ENCODE measurements at places on chromosomes 7 and 10.

- no peak for DNase-seq
Measured at GRCh38 chr10:83373671-83374070, 765.6 kb upstream of the GHITM start.

DNA sequence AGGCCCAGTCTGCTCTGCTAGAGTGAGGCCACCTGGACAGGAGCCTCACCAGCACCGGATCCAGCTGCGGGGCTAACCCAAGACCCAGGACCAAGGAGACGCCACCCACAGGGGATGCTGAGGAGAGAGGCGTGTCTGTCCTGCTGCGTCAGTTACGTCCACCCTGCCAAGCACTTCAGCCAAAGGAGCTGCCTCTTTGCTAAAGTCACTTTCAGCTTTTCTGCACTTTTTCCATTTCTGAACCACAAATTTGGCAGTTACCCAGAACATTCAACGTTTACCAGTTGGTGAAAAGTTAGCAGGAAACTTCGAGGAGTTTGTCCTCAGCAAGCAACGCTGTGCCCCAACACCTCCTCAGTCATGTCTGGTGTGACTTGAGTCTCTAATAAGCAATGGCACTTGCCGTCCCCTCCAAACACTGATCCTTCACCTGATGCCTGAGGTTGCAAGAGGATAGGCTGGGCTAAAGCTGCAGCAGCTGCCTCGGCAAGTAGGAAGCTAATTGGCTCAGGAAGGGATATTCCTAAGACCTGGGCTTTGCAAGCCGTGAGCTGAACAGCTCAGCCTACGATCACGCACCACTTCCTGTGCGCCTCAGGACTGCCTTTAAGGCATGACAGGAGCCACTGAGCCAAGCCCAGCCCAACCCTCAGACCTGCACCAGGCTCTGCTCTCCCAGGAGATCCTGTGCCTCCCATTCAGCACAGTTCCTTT, 40.1 kb downstream of the KCNH2 start:
- DNase-seq, result no peak

GRCh38 chr10:118963341-118963740, 66.2 kb upstream of the NANOS1 start:
- no peak for DNase-seq

- no peak for DNase-seq
Measured at GRCh38 chr7:53642361-53642760, 606.9 kb downstream of the POM121L12 start.

GRCh38 chr7:151311294-151311864, 30.2 kb upstream of the NUB1 start:
- DNase-seq, result no peak

DNA sequence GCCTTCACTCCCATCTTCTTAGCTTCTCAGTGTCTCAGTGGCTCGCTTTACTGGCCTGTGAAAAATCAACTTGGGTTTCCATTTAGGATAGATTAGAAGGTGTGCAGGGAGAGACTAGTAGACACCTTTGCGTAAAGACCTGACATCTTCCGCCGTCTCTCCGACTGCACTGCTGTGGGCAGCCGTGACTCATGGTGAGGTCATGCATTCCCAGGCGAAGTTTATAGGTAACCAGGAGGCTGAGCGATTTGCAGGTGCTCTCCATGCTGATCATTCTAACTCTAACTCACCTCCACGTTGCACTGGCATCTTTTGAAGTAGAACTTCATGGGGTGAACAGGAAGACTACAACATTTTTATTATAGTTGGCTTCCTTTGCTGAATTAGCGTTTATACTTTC, 68.0 kb upstream of the ZNF438 start:
- no peak for DNase-seq

DNA sequence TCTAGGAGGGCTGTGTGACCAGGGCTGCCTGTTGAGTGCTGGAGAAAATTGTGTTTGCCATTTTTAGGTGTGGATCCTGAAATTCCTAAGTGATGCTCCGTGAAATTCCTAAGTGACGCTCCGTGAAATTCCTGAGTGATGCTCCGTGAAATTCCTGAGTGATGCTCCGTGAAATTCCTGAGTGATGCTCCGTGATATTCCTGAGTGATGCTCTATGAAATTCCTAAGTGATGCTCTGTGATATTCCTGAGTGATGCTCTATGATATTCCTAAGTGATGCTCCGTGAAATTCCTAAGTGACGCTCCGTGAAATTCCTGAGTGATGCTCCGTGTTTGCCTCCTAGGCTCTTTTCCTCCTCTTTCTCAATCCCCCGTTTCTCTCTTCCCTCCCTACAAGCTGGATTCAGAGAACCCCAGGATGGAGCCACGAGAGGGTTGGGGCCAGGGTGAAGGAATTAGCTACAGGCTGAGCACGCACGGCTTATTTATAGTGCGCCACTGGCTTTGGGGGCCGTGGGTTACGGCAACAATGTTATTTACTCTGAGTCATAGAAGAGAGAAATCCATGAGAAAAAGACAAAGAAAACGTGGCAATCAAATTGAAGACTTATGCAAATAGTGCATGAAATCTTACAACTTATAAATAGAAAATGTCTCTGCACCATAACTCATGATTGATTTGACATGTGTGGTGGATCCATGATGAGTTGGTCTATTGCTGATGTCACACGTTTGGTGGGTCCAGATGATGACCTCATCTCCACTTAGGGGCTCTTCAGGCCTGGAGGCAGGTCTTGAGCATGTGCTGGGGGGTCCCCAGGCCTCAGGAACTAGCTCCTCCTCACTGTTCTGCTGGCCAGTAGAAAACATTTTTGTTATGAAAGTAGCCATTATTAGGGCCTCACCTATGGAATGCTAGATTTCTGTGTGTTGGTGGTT, 224.6 kb downstream of the WDR37 start:
- no peak for DNase-seq

GRCh38 chr10:93277360-93277759, 203.7 kb downstream of the CYP26A1 start:
- DNase-seq, result no peak

DNA sequence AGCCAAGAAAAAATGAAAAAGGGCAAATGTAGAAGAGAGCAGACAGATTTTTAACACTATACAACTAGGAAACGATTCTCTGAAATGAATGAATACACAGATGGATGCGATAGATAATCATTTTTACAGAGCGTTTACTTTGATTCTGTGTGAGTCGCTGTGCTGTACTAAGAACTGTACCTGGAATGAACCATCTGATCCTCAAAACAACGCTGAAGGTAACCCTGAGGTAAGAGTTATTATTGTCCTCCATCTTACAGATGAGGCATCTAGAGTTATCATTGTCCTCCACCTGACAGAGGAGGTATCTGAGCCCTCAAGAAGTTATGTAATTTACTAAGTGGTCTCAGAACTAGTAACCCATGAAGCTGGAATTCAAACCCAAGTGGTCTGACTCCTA, 80.2 kb downstream of the CHCHD3 start:
- no peak for DNase-seq

- no peak for DNase-seq
Measured at GRCh38 chr10:43125274-43125845, 12.9 kb upstream of the CSGALNACT2 start.

- DNase-seq, result no peak
Measured at GRCh38 chr10:132645630-132646442, 108.2 kb downstream of the INPP5A start.

GRCh38 chr7:140316165-140316661, 82.1 kb downstream of the SLC37A3 start:
- no peak for DNase-seq

DNA sequence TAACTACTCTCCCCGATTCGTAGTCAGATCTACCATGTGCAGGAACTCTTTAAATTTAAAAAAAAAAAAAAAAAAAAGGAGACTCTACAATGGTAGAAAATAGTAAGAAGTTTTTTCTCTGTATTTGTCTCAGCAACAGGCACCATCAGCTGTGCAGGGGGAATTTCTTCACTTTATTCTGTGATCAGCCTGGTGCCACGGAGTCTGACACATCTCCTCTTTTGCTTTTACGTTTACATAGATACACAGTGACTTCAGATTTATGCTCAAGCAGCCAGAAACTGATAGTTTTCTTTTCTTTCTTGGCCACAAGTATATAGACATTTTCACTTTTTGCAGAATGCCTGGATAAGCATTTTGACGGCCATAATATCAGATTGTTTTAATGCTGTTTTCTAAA, 190.6 kb upstream of the AKR1E2 start:
- DNase-seq, result no peak

DNA sequence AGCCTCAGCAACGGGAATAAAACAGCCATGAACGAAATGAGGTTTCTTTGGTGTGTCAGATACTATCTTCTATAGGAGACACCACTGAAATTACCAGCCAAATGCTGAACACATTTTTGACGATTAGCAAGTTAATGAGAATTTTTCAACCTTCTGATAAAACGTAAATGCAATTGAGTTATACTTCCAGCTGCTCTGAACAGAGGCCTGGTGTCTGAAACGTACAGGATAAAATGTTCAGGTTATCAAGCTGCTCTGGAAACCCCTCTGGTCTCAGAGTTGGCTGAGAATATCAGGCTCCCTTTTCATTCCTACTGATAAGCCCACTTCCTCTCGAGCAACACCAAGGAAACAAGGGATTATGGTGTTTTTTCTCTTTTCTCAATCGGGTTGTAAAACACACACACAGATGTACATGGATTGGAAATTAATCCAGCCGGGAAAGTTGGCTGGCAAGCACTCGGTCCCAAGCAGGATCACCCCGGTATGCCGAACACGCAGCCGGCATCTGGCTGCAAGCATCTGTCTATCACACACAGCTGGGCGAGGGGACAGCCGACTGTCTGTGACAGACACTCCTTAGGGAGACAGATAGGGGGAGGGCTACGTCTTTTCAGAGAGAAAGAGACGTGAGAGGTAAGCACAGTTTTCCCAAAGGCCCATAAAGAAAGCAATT, 171.8 kb downstream of the PRKAG2 start:
- DNase-seq, result no peak

GRCh38 chr10:6202098-6202683, 541 bp upstream of the PFKFB3 start:
- DNase-seq, result no peak

GRCh38 chr10:64881257-64881656, 1360.1 kb downstream of the REEP3 start:
- no peak for DNase-seq

DNA sequence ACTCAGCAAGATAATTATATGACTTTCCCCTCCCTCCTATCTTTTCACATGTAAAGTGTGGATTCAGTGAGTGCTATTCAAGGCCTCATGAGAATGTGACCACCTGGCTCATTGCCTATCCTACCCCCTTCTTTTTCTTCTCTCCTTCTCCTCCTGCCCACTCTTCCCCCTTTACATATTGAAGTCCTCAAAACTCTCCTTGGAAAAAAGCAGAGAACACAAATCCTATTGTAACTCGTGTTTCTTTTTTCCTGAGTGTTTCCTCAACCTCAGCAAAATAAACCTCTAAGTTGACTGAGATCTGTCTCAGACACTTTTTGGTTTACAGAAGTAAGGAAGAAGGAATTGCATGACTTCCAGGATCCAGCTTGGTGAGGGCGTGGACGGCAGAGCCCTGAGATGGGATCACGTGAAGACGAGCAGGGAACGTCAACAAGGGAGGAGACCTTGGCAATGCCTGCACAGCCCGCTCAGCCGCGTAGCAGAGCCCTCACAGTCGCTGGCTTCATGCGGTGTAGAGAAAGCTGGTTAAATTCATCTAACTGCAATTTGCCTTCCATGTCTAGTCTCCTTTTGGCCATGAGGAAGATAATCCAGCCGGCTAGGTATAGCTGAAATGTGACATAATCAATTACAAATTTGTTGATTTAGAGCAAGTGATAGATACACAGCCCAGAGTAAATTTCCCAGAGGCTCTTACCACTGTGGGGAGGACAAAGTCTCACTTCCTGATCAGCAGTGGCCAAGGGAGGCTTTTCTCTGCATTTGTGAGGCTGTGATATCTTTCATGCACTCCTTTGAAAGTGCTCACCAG, 75.7 kb downstream of the LYZL2 start:
- no peak for DNase-seq

DNA sequence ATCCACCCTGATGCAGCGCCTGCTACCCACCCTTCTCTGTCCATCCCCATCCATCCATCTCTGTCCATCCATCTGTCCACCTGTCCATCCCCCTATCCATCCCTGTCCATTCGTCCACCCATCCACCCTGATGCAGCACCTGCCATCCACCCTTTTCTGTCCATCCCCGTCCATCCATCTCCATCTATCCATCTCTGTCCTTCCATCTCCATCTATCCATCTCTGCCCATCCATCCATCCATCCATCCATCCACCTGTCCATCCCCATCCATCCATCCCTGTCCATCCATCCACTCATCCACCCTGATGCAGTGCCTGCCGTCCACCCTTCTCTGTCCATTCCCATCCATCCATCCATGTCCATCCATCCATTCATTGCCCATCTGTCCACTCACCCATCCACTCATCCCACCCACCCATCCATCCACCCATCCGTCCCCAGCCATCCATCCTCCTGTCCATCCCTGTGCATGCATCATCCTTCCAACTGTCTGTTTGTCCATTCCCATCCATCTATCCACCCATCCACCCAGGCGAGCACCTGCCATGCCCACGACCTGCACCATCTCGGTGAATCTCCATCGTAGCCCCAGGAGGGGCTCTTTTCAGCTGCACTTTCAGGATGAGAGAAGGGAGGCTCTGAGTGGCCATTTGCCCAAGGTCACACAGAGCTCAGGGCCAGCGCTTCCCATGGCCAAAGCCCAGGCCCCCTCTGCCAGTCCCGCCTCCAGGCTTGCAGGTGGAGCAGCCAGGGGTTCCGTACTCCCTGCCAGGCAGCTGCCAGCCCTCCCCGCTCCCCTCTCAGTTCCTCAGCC, 137.4 kb downstream of the LHPP start:
- DNase-seq, result no peak

DNA sequence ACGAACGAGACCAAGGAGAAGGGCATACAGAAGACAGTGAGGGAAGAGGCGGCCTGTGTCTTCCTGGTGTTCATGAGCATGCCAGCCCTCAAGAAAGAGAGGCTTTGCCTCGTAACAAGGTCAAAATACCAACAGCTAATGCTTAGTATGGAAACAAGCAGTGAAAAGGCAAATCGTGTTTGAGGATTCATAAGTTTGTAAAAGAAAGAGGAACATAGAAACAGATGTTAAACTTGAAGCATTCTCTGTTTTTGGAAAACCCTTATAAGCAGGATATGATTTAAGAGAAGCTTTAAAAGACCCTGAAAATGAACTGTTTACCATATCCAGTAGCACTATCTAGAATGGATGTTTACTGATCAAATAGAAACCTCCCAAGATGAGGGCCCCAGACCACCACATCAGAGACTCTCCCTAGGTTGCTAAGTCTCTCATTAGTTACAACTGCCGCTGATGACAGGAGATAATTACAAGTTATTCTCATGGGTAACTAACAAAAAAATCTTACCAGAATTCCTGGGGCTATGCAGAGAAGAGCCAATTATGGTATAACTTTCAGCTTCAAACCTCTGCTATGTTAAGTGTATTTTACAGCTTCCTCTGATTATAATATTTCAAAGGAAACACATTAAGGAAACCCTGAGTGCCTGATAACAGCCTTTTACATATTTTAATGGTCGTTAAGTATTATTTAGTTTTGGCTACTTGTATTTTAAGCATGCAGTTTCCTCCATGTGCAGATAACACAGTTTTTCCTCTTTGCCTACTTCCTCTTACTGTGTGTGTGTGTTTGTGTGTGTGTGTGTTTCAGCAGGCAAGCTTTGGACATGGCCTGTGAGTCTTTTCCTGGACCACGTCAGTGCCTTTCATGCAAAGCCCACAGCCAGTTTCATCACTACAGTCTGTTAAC, 17.9 kb downstream of the JCAD start:
- DNase-seq, result no peak
